Subcutaneous adipose tissue (tissue), 4 donors: ENCODE measurements at places on chromosomes 7 and 10. TPM values are rescaled to one million over a fixed set of nuclear protein-coding genes. Genes with fewer than 3 reads are reported as not detected.

Gene ZNF92
- 6.5 TPM for total RNA-seq

Gene MACROH2A2
- total RNA-seq = 0.57 TPM

Gene ZP3
- 1.8 TPM for total RNA-seq

Gene SEMA3E
- total RNA-seq = 4.7 TPM

Gene ETV1
- 3.6 TPM for total RNA-seq

Gene EIF3B
- 151 TPM for total RNA-seq

Gene ZNF22
- total RNA-seq = 85.9 TPM

Gene SLC26A3
- 0.33 TPM for total RNA-seq

Gene IGFBP1
- total RNA-seq = not detected

Gene SPDYE1
- total RNA-seq = not detected

Gene CTBP2
- total RNA-seq = 41.6 TPM

Gene CCAR1
- 55.0 TPM for total RNA-seq

Gene PHYHIPL
- not detected for total RNA-seq

Gene MOGAT3
- total RNA-seq = not detected

Gene C10orf67
- total RNA-seq = not detected

Gene FAM170B
- not detected for total RNA-seq

Gene RPEL1
- not detected for total RNA-seq

Gene UTF1
- total RNA-seq = not detected

Gene CPXM2
- total RNA-seq = 5.7 TPM

Gene GPAM
- total RNA-seq = 80.7 TPM

Gene TCAF2
- 4.0 TPM for total RNA-seq

Gene FKBP6
- total RNA-seq = not detected

Gene PARG
- 25.4 TPM for total RNA-seq

Gene PCDH15
- total RNA-seq = not detected

Gene KCNK18
- total RNA-seq = not detected

Gene PIP
- total RNA-seq = not detected

Gene PRKAR2B
- 224 TPM for total RNA-seq

Gene INA
- total RNA-seq = not detected

Gene GBX1
- not detected for total RNA-seq

Gene CFAP46
- not detected for total RNA-seq

Gene MARVELD1
- 21.3 TPM for total RNA-seq

Gene RHOBTB1
- 37.3 TPM for total RNA-seq

Gene MKLN1
- total RNA-seq = 144 TPM

Gene LRWD1
- 7.0 TPM for total RNA-seq

Gene CHCHD1
- 18.0 TPM for total RNA-seq

Gene FOXK1
- 10.5 TPM for total RNA-seq

Gene C7orf33
- not detected for total RNA-seq

Gene RBP4
- 628 TPM for total RNA-seq

Gene TMEM196
- total RNA-seq = not detected

Gene GIMAP5
- 89.7 TPM for total RNA-seq
